RCC 7860 (cell line): ENCODE measurements at places on chromosomes 1 and 21.
A peak's percentile ranks its signal among the peaks of the same experiment; 100 is the strongest.

GRCh38 chr1:79988401-79988800 lies 981.9 kb upstream of the ADGRL4 start:
- no peak for DNase-seq

- DNase-seq: no peak
These were observed 38.3 kb downstream of the WDR3 start for GRCh38 chr1:117967881-117968280.

DNA sequence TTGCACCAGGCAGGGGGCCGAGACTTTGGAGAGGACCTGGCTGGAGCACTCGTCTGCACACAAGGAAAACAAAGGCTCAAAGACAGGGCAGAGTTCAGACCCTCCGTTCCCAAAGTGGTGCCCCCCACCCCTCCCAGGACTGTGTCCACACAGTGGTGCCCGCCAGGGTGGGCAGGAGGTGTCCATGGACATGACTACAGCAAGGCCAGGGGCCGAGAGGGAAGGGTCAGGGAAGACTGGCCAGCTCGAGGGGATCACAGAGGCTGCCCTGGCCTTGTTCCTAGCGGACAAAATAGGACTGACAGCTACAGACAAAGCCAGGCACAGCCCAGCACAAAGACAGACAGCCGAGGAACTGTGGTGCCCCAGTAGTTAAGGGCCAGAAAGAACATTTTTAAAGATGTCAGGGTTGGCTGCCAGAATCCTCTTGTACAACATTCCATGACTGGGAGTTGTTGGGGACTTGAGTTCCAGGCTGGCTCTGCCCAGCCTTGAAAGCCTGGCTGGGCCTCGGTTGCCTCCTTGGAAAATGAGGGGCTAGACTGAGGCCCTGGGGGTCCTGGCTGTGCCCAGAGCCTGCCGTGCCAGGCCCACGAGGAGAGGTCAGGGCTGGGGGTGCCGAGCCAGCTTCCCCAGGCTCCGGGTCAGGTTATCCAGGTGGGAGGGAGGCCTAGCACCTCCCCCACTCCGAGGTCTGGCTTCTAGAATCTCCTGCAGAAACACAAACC lies 63.7 kb downstream of the SLX9 start:
- DNase-seq: no peak

DNA sequence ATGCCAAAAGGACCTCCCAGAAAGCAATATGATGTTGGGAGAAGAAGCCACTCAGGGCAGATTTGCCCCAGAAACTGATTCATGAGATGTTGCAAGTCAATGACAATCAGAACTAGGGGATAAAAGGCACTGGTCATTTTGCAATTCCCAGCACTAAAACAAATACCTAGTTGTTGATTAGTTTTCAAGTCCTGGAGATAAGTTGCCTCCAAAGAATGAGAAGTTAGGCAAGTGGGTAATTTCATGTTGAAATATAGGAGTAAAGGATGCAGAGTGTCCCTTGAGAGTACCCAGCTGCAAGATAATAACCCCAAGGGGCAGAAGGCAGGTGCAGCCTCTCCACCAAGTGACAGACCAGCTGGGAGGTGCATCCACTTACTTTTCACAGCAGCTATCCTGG lies 363.6 kb downstream of the PBX1 start:
- DNase-seq: no peak

GRCh38 chr1:239817276-239817675 lies 274.4 kb upstream of the FMN2 start:
- DNase-seq: no peak

DNA sequence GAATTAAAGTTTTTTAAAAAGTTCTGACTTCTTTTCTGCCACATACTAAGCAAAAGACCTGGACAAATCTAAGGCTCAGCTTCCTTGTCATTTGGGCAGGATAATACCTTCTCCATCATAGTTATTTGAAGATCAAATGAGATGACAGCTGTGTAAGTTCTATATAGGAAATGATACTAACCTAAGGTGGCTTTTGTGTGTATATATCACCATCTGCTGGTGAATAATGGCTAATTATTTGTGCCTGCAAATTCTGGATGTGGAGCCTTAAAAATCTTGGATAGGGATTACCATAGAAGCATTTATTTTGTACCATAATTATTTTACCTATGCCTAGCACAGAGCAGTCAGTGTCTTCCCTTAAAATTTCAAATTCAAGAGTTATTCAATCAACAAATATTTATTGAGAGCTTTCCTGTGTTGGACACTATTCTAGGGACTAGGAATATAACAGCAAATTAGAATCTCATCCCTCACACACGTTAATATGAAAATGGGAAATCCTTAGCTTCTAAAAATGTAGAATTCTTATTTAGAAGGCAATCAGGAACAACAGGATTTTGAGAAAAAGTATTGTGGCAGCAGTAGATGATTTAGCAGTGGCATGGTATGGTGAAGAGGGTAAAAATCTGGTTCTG lies 89.8 kb downstream of the TMEM200B start:
- DNase-seq: peak; percentile 55

DNA sequence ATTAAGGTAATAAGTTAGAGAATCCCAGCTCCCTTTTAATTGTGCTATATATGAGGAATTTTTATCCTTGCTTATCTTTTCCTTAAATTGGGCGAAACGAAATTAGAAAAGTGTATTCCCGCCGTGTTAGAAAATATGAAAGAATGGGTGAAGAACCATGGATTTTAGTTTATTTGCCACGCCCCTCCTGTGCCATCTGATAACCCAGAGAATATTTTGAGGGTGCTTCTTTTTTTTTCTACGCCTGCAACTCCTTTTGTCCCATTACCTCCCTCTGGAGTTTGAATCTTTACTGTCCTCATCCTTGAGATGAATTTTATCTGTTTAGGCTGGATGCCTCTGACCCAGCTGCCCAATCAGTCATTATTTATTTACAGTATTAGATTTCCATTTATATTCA lies 1.6 kb downstream of the TLCD4 start:
- DNase-seq: no peak
